Activated T-helper 1 cell treated with Interleukin-2 at 50 U/mL for 16 hours (primary cell): ENCODE measurements at places on chromosomes 2 and 18.
A peak's percentile ranks its signal among the peaks of the same experiment; 100 is the strongest.

DNA sequence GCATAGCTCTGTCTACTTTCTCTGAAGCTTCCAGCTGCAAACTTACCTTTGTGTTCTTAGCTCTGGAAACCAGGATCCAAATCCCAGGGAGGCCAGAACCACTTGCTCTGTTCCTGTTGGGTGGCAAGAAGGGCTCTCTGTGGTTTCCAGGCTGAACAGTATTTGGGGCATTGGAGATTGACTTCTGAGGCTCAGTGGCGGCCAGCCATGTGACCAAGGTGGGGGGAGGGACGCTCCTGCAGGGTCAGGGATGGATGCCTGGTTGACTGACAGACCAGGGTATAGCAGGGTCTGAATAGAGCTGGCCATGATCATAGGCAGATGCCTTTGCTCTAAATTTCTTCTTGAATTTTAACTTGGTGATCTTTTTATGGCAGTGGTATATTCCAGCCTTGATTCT, 15.1 kb downstream of the SLC4A5 start:
- no peak for DNase-seq

- DNase-seq = no peak
Measured at GRCh38 chr2:207119048-207119447, 46.7 kb downstream of the KLF7 start.

GRCh38 chr2:109715313-109715805, 78.7 kb upstream of the RGPD5 start:
- DNase-seq = no peak

- DNase-seq = no peak
Measured at GRCh38 chr18:47871288-47871687, 59.2 kb downstream of the SMAD2 start.

DNA sequence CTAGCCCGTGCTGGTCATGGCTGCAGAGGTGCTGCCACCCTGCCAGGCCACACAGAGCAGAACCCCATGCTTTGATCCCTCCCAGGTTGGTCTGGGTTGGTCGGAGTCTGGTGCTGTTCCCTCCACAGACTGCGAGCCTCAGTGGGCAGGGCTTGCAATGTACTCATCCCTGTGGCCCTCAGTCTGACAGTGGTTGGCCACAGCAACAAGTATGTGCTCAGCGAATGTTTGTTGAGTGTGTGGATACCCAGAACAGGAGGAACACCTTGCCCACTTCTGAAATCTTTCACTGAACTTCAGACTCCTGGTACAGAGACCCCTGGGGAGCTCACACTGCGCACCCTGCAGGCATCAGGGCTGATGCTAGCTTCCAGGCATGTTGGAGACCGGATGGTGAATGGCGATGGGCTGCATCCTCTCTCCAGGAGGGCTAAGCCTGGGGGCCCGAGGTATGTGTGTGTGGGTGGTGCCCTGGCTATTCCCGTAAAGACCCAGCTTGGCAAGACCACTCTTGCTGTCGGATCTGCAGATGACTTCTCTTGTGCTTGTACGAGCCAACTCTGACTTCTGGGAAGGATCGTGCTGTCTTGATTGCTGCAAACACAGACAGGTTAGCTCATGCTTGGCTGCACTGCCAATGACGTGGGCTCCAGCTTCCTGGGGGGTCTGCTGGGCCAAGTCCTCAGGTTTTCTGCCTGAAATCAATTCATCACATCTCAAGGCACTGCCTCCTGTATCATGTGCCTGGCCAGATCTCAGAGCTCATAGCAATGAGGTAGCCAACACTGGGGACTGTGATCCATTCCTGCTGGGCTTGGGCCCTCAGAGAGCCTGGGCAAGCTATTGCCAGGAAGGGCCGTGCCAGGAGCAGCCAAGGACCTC, 43.7 kb downstream of the RHOB start:
- no peak for DNase-seq

DNA sequence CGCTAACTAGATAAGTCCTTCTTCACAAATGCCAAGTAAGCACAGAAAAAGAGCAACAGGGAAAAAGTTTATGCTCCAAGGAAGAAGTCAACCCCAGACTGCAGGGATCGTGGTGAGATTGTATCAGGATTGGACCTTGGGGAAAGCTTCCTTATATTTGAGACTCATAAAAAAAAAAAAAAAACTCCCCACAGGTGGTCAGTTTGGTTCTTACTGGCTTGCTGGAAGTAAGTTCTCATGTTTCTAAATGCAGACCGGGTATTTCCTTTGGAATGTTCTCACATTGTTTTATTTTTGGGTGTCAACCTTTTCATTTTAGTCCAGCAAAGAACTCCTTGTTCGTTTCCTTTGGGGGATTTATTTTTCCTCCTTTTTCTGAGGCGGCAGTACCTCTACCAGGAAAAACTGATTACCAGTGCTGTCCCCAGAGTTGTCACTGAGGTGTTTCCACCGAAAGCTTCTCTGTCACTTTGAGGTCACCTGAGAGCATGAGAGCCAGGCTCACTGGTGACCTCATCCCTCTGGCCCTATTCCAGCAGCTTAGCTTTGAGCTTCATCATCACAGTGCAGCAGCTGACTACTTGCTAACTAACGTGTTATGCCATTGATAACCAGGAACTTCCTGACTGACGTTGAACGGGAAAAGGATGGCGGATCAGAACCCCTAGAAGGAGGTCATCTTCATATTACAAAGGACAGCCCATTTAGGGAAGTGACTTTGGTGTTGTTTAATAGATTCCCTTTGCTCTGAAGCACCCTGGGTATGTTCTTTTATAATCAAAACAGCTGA, 16.8 kb upstream of the ATP8B1 start:
- DNase-seq = no peak

DNA sequence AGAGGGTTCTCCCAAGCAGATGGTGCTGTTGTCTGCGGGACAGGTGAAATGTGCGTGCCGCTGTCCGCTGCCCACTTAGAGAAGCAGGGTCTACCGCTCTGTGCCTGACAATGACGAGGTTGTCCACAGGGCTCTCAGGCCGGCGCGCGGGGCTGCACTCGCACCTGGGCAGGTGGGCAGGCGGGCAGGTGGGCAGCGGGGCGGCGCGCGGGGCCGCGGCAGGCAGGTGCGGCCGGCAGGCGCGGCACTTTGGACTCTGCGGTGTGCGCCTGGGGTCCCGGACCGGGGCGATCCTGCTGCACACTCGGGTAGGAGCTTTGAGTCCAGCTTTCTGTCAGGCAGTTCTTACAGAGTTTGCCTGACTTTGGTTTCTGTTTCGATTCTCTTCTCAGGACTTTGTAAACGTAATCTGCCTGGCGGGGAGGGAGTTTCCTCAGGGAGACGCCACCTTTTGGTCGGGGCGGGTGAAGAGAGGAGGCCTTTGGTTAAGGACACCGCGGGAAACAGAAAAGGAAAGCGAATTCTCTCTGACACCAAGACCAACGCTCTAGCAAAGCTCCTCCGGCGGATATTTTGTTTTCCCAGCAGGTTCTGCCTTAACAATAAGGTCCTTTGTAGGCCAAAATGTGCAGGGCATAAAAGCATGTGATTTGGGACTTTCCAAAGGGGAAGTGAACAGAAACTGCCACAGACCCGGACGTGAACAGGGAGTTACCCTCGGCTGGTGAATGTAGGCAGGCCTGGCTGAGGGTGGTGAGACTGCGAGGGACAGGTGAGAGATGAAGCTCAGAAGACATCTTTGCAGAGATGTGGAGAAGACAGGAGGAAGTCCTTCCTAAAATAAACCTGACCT, at the start of gene IFIH1:
Gene IFIH1, minus strand, starts transcription at position 357 of the 853 bp plus-strand sequence. CDS start 377 bp downstream, outside the sequence.
- DNase-seq = peak; percentile 47

DNA sequence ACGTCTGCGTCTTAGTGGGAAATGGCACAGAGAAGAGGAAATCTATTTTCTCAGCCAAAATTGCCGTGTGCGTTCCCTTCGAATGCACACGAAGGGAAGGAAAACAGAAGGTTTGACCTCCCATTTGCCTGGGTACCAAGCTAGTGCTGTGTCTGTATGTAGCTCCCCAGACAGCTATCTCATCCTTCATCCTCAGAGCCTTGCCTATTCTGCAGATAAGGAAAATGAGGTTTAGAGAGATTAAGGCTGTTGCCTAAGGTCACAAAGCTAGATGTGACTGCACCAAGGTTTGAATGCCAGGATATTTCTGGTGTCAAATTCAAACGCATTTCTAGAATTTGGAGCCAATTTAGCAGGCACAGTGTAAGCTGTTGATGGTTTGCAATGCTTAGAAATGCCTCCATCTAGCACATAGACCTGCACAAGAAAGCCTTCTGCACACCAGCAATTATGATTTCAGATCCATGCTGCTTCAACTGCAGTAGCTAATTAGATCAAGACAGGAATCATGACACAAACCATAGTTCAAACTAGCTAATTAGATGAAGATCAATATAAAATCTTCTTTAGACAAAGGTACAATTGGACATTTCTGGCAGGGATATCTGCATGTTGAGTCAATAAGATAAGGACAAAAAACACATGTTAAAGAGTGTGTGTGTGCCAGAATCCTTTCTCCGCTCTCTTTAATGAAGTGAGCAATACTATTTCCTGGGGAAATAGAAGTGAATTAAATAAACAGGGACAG, 115.1 kb downstream of the CMPK2 start:
- no peak for DNase-seq

GRCh38 chr2:196987649-196988364, 61.3 kb upstream of the PGAP1 start:
- no peak for DNase-seq
